Right hindlimb (tissue), 1 donor: ENCODE measurements at places on chromosomes 16 and 17.

GRCh38 chr17:42880776-42881310, 19.8 kb upstream of the G6PC1 start:
- no peak for DNase-seq

DNA sequence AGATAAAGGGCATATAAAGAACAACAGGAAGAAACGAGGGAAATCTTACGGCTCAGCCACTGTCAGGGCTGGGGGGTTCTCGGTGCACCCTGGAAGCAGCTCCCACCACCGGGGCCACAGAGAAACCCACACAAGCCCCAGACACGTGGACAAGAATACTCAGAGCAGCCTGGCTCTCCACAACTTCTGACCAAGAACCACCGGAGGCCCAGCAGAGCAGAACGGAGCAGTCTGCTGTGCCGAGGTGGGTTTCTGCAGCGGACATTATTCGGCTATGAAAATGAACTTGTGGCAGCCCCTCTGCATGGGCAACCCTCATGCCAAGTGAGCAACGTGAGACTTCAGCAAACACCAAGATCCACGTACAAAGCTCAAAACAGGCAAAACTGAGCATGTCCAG, 6.8 kb downstream of the DNASE1 start:
- DNase-seq: peak; percentile 5

DNA sequence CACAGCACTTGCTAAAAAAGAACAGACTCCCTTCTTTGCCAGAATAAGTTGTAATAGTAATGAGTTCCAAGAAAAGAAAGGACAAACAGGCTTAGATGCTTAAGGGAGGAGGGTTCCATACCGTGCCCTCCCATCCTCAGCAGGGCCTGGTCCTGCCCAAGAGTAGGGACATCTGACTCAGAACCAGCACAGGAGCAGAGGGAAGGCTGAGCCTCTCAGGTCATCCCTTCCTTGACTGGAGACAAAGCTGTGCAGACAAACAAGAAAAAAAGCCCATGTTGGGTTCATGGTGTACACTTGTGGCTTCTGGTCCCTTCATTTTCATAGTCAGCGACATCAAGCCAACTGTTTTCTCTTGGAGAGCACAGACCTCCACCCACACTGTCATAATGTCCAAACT, 44.2 kb upstream of the NDRG4 start:
- no peak for DNase-seq

DNA sequence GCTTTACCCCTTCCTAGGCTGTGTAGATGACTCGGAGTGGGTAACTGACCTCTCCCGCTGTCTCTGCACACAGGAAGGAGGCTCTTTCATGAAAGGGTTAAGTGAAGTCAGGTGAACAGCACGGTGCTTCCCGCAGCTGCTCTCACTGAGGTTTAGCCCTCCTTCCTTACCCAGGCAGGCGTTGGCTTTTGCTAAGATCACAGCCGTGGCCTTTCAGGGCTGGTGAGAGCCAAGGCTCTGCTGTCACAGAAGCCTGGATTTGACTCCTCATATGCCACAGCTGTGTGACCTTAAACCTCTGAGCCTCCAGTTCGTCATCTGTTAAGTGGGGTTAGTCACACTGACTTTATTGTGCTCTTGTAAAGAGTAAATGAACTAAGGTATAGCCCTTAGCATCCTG, 90.9 kb upstream of the PLCG2 start:
- no peak for DNase-seq

DNA sequence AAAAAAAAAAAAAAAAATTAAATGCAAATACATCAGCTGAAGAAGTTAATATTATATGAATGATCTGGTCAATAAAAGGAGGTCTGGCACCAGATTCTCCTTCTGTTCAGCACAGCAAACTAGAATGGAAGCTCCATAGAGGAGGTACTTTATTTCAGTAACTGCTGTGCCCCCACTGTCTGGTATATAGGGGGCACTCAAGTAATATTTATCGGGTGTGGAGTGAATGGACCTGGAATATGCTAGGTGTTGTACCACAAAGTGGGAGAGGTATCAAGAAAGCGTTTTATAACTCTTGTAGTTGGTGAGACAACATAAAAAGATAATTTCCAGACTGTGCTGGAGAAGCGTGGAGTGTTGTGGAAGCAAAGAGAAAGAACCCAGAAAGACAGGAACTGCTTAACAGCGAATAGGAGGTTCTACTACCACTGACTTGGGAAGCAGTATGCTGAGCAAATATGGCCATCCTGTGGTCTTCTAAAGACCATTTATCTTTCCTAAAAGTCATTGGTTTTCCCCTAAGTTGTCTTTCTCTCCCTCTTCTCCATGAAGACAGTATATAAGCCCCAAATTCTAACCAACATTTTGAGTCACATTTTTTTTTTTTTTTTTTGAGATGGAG, 12.2 kb upstream of the PRKCA start:
- DNase-seq: no peak

DNA sequence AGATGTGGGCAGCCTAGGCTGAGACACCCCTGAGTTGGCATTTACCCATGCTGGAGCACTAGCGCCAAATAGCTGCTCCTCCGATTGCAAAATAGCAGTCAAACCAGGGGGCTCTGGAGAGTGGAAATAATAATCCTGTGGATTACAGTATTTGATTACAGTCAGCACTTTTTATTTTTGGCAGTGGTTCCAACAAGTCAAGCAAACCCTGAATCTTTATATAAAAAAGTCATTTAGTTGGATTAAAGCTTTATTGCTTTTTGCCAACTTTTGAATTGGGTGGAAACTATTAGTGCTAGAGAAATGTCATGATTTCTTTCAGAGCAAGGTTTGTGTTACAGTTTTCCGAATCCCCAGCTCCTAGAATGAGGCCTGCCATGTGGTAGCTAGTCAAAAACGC, 99.3 kb upstream of the FAM20A start:
- DNase-seq: peak; percentile 46

- no peak for DNase-seq
These were observed 64.6 kb downstream of the MAP2K4 start for GRCh38 chr17:12085076-12085949.

GRCh38 chr16:27226476-27226875, 23.1 kb downstream of the KDM8 start:
- DNase-seq: no peak

DNA sequence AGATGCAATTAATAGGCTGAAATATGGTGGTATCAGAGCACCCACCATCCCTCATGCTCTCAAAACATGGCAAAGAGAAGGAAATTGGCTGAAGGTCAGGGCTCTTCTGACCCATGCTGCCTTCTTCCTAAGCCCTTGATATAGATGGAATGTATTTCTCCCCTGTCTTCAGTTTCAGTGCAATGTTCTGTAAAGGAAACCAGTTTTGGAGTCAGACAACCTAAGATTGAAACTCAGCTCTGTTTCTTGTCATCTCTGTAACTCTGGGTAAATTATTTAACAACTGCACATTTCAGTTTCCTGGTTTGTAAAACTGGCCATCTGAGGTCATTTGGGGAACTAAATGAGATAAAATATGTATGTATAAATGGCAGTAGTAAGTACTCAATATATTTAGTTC, 243.9 kb downstream of the CA10 start:
- no peak for DNase-seq

DNA sequence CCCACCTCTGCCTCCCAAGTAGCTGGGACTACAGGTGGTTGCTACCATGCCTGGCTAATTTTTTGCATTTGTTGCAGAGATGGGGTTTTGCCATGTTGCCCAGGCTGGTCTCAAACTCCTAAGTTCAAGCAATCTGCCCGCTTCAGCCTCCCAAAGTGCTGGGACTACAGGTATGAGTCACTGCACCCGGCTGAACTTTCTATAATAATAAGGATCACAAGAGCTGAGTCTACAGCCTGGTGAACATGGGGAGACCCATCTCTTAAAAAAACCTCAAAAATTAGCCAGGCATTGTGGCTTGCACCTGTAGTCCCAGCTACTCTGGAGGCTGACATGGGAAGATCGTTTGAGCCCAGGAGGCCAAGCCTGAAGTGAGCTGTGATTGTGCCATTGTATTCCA, 53.5 kb downstream of the WDR59 start:
- no peak for DNase-seq

DNA sequence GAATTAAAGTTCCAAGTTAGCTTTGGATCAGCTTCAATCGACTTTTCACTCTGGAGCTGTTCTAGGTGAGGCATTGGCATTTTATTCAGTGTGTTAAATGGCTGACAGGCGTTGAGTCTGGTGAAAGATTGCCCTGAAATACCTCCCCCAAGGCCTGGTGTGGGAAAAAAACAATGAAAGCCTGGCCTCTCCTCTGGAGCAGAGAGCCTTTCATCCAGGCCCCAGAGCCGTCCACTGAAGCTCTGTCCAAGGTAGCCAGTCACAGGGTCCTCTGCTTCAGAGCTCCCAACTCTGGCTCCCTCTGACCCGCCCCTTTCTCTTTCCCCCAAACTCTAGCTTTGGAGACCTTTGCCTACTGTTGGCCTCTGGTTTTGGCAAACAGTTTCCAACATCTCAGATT, 123.6 kb upstream of the CRHR1 start:
- no peak for DNase-seq

DNA sequence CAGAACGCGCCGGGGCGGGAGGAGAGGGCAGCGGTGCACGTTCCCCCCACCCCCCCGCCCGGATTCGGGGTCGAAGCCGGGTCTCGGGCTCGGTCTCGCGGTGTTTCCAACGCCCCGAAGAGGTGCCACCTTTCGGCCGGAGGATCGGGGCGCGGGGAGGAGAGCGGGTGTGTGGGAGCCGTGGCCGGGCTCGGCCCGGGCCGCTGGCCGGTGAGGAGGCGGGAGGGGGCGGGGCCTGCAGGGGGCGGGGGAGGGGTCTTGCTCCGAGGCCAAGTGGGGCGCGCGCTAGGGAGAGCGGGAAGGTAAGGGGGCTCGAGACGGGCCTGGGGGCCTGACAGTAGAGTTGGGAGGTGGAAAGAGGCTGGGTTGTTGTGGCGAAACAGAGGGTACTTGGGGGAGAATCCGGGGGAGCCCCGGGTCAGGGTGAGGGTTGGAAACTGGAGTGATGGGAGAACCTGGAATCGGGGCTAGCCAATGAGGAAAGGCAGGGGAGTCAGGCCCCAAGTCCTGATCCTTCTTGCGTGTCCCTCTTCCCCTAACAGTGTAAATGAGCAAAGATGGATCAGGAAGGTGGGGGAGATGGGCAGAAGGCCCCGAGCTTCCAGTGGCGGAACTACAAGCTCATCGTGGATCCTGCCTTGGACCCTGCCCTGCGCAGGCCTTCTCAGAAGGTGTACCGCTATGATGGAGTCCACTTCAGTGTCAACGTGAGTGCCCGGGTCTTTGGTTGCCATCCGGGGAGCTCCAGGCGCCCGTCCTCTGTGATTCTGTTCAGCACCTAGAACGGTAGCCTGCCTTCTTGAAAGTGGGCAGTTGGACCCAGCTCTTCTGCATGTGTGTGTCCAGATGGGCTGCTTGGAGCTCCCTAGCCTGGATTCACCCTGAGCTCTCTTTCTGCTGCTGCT, 873 bp downstream of the SETD1A start:
- peak; percentile 80 for DNase-seq

DNA sequence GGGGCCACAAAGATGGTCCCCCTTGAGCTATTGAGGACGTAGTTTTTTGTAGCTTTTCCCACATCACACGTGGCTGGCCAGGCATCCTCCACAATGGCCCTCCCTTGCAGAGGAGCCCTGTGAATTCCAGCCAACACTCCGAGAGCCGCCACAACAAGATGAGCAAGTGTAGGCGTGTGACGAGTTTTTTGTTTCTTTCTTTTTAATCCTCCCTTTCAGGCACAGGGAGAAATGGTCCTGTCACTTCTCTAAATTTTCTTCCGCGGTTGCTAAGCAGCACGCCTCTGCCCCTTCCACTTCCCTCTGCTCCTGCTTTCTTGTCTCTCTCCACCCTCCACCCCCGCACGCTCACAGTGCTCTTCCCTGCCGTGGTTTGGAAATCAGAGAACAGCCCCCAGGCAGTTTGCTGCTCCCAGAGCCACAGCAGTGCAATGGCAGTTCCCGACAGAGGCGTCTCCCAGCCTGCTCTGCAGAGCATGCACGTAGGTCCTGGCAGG, 68.0 kb upstream of the MRTFB start:
- DNase-seq: peak; percentile 85

GRCh38 chr16:2031081-2031577, 4.4 kb downstream of the NHERF2 start:
- DNase-seq: no peak

DNA sequence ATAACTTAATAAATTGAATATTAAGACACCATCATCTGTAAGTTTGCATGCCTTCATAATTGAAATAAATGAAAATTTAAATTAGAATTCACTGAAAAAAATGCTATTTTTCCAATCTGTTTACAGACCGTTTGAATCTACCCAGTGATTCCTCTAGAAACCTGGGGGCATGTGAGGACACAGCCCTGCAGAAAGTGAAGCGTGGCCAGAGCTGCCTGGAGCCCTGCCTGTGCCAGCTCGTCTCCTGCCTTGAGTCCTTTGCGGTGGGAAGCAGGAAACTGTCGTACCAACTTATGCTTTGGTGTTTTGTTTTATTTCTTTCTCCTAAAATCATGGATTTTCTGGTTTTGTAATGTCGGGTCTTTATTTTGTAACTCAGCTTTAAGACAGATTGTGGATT, 67.8 kb upstream of the FA2H start:
- DNase-seq: no peak

DNA sequence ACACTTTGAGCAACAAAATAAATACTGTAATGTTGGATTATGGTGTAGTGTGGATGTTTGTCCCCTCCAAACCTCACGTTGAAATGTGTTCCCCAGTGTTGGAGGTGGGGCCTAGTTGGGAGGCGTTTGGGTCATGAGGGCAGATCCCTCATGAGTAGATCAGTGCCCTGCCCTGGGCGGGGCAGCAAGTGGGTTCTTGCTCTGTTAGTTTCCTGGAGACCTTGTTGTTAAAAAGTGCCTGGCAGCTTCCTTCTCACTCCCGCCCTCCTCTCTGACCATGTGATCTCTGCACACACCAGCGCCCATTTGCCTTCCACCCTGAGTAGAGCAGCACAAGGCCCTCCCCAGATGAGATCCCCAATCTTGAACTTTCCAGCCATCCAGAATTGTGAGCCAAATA, 67.7 kb downstream of the MPRIP start:
- DNase-seq: no peak

- DNase-seq: peak; percentile 27
These were observed 1.9 kb upstream of the AXIN1 start for GRCh38 chr16:354291-354881.

- no peak for DNase-seq
These were observed 6.3 kb upstream of the NETO2 start for GRCh38 chr16:47150067-47150466.

- DNase-seq: no peak
These were observed 106.4 kb downstream of the YPEL2 start for GRCh38 chr17:59437791-59438281.
